ENCODE measurements at places on chromosomes 6 and 20. TPM values are rescaled to one million over a fixed set of nuclear protein-coding genes. Genes with fewer than 3 reads are reported as not detected.

The SEMG1 gene
- total RNA-seq: not detected

The TNFAIP3 gene
- 11.7 TPM for total RNA-seq

The PTCHD4 gene
- total RNA-seq: 1.2 TPM

The ARMC2 gene
- 1.9 TPM for total RNA-seq

The IPCEF1 gene
- total RNA-seq: 0.12 TPM

The HCRTR2 gene
- not detected for total RNA-seq

The SLC22A7 gene
- not detected for total RNA-seq

The PRICKLE4 gene
- total RNA-seq: 0.26 TPM

The IMPG1 gene
- total RNA-seq: not detected

The TULP1 gene
- not detected for total RNA-seq

The PRDM1 gene
- total RNA-seq: 0.40 TPM

The RAD21L1 gene
- not detected for total RNA-seq

The BCAS1 gene
- total RNA-seq: not detected

The PKIG gene
- total RNA-seq: 149 TPM

The PFDN4 gene
- total RNA-seq: 128 TPM

The UCKL1 gene
- total RNA-seq: 15.7 TPM

The RALGAPB gene
- total RNA-seq: 20.7 TPM

The SNX21 gene
- total RNA-seq: 65.2 TPM

The CCN5 gene
- 0.93 TPM for total RNA-seq

The DEFB132 gene
- total RNA-seq: not detected

The SLC35F1 gene
- total RNA-seq: not detected

The C20orf144 gene
- 0.13 TPM for total RNA-seq

The TRIM40 gene
- total RNA-seq: not detected

The TRIM10 gene
- 0.13 TPM for total RNA-seq
